T-helper 2 cell (primary cell): ENCODE measurements at places on chromosomes 7 and 10.

GRCh38 chr10:118840071-118840775 is 85.5 kb upstream of the CACUL1 start:
- peak; percentile 4 for DNase-seq

GRCh38 chr7:31646942-31647341 is 40.1 kb upstream of the PPP1R17 start:
- no peak for DNase-seq

DNA sequence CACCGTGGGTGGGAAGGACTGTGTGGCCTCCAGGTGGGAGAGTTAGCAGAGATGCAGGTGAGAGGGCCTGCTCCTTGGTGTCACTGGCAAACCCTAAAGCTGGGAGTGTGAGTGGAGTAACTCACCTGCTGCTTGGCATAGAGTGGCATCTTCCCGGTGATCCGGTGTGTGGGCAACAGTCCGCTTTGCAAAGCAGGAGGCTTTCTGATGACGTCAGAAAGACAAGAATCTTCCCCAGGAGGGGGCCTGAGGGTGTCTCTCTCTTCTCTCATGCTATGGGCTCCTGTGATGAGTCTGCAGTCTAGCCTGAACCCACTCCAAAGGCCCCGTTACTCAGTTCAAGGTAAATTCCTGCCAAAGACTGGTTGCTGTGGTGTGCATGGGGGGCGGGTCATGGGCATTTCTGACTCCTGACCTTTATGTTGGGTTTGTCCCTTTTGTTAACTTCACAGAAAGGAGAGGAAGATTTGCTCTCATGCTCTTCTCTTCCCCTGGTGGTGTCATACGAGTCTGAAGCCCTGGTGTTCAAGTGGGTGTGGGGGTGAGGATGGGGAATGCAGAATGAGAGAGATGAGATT is 187.9 kb downstream of the GATA3 start:
- no peak for DNase-seq

- DNase-seq: no peak
These were observed 41.7 kb upstream of the TOMM7 start for GRCh38 chr7:22864301-22864700.

GRCh38 chr10:6014241-6014761 is 37.0 kb upstream of the IL15RA start:
- peak; percentile 83 for DNase-seq

DNA sequence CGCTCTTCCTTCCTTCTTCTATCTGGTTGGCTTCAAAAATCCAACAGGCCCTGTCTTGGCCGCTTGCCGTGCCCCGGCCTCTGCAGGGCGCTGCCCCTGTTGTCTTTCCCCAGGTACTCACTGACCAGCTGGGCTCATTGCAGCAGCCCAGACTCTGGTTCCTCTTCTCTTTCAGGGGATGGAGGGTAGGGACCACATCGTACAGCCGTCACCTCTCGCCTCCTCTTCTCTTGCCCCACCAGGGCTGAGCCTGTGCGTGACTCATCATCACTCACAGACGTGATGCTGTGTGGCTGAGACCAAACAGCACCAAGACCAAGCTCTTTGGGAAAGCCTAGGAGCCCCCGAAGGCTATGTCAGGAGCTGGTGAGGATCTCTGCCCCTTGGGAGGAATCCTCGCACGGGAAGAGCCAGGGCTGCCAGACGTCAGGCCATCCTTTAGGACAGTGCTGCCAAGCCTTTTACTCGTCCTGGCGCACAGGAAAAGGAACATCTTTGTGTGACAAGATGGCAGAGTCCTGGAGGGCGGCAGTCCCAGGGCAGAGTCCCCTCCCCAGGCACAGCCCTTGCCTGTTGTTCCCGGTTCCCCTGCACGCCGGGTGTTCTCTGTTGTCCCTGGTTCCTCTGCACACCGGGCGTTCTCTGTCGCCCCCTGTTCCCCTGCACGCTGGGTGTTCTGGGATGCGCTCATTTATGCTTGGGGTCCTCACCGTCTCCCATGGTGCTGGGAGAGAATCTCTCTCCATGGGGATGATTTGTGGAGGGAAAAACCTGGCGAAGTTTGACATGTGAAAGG is 188.5 kb upstream of the SHH start:
- no peak for DNase-seq

DNA sequence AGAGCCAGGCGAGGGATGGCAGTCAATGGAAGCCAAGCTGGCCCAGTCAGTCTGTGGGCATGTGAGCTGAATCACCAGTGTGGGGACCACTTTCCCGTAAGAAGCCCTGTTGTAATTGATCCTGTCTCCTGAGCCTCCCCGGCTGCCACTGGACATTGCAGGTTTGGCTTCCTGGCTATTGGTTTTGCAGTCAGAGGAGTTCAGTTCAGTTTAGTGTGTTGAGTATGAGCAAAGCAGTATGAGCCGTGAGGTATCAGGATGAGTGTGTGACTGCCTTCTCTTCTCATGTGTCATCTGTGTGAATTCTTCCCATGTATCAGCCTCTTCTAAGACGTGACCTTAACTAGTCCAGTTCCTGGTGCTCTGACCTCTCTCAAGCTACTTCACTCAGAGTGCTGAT is 227.4 kb downstream of the PRKG1 start:
- no peak for DNase-seq

DNA sequence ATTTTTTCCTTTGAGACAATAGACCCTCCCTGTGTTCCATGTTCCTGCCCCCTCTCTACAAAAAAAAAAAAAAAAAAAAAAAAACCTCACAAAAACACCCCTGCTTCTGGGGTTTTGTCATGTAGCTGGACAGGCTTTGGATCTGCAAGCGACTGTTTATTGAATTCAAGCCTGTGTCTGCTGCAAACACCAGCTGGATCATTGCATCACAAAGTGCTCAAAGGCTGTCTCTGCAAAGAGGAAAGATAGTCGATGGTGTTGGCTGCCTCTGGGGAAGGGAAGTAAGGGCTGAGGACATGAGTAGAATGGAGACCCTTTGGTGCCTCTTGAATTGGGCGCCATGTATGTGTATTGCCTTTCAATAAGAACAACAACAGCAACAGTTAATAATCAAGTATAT is 471.2 kb downstream of the PLXNA4 start:
- DNase-seq: no peak

DNA sequence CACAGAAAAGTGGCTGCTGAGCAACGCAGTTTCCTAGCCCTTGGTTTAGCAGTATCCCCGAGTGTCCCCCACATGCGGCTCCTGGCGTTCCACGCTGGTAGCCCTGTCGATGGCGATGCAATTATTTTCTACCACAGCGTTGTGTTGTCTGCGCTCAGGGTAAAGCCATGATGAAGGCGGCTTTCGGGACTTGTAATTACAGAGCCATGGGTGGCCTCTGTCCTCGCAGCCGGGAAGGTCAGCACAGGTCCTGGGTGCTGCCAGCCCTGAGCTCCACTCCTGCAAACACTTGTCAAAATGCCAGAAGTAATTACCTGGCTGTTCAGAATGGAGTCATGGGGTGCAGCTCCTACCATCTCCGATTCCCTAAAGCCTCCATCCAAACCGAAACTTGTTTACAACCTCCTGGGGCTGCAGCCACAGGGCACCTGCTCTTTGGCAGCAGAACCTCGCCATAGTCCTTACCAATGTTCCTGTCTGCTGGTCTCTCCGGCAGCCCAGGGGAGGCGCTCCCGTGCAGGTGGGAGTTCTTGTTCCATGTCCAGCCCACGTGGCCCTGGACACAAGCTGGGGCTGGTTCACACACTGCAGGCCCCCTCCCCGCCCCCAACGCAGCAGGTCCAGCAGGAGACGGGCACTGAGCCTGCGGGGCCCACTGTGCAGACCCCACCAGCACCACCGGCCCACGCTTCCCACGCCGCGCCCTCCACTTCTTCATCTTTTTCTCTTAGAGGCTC is 512.6 kb downstream of the PTPRN2 start:
- DNase-seq: no peak

- DNase-seq: no peak
These were observed 217.1 kb downstream of the GALNT17 start for GRCh38 chr7:71348821-71349681.

DNA sequence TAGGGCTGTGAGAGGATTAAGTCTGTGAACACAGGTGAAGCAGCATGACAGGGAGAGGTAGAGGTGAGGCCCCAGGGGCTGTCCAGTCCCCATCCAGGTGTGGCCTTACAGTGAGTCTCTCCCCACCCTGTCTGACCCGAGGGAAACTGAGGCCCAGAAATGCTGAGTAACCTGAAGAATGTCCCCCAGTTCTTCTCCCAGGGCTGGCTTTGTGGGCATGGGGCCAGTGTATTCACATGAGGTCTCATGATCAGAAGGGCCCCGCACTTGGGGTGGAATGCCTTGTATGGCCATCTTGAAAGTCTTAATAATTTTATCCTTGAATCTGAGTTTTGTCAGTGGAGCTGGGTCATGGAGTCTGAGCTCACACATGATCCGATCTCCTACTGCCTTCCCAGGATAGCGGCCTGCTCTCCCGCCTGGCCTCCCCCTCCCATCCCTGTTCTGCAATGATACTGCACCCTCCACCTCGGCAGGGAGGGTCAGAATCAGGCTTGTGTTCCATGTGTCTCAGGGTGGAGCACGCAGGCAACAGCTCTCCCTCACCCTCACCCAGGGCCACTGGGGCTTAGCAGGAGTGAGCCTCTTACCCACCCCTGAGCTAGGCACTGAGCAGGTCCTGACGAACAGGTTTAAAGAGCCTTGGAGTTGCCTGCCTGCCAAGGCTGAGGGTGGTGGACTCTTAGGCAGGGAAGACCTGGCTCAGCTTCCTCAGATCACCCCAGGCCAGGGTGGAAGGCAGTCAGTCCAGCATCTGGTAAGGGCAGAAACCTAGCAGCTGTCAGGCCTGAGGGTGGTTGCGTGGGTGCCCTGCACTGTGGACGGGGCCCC is 41.4 kb upstream of the NPFFR1 start:
- DNase-seq: no peak

DNA sequence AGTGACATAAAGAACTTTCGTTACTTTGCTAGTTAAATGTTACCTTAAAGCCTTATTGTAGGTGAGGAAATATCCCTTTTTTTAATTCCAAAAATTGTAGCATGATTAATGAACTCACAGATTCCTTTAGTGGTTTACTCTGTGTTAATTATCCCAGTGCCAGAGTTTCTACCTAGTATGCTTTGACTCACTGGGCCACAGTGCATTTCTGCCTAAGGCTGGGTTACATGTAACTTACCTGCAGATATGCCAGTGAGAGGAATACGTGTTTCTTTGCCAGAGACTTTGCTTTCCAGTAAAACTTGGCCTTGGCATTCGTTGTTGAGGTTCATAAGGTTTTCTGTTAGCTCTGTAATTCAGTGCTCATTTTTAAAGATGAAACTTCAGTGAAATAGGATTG is 380.8 kb upstream of the LRGUK start:
- DNase-seq: no peak

DNA sequence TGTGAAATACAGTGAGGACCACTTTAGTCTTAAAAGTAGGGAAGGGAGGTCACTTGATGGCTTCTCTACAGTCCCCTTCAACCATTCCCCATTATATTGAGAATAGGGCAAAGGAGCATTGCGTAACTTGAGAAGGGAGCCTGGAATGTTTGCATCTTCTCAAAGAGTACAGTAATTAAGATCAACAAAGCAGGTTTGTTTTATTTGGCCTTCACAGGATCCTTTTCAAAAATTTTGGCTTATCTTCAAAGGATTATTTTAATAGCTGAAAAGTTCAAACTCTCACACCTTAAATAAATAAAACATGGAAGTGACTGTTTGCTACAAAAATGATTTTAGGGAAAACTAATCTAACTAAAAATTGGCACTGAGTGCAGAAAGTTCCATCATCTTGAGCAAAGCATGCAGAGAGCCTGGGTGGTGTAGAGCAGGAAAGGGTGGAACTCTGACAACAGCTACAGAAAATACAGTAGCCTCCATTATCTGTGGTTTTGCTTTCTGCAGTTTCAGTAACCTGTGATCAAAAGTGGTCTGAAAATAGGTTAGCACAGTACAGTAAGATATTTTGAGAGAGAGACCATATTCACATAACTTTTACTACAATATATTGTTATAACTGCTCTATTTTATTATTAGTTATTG is 214.0 kb downstream of the MDFIC start:
- DNase-seq: no peak

DNA sequence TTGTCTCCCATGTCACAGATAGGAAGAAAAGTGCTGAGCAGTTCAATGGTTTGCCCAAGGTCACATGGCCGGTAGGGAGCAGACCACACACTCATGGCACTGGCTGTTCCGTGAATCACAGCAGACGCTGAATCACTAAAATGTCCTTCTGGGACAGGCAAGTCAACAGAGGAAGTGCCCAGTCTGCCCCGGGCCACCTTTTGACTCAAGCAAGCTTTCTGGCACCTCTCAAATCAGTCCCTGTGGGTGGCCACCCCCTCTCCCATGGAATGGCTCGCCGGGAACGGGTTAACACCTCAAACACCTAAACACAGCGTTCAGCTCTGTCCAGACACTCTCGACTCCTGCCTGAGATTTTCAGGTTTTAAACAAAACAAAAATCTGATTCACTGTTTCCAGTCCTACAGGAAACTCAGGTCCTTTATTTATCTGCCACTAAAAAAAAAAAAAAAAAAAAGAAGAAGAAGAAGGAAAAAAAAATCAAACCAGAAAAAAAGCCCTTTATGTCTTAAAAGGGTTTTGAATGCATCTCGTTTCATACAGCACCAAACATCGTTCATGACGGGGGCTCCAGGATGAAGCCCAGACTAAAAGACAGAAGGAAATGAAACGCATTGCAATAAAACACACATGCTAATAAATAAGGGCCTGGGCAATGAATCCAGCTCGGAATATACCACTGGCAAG is 15.5 kb downstream of the CARD11 start:
- no peak for DNase-seq

GRCh38 chr10:29784175-29784773 is 149.5 kb upstream of the SVIL start:
- DNase-seq: no peak

DNA sequence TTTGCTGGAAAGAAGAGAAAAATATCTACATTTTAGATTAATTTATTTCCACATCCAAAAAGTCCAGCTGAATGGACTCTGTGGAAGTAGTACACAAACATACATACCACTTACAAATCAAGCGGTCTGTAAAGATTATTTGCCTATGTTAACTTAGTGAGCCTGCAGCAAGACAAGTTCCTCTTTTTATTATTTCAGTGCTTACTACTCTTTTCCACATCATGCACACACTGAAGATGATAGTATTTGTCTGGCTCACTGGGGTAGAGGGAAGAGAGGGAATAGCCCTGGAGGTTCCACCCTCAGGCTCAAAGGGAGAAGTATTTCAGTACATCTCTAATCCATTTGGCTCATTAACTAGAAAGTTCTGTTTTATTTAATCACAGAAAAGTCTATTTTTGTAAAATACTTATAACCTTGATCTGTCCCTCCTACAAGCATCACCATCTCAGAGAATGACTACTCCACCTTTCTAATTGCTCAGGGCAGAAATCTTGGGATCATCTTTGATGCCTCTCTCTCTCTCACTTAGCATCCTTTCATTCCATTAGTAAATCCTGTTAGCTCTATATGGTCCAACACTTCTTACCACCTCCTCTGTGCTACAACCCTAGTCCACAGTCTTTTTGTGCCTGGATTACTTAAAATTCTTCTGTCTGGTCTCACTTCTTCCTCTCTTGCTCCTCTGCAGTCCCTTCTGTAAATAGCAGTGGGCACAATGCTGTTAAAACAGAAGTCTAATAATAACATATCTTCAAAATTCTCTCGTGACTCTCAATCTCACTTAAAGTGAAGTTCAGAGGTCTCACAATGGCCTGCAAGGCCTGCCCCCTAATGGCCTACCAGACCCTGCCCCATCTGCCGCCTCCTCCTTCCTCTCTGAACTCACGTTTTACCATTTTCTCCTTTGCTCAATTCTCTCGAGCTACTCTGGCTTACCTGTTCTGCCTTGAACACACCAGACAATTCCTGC is 64.3 kb upstream of the CCDC6 start:
- no peak for DNase-seq
